ENCODE measurements at places on chromosomes 4 and X.

DNA sequence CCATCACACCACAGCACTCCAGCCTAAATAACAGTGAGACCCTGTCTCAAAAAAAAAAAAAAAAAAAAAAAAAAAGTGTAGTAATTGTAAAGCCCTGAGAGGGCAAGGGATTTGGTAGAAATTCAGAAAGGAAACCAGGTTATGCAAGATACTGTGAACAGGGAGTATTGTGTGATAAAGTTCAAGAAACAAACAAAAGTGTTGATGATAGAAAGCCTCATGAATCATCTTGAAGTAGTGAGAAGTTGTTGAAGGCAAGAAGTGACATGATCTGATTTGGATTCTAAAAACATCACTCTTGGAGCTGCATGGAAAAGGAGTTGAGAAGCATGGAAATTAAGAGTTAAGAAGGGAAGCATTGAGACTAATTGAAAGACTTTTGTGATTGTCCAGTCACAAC is 102.2 kb downstream of the RAP1GDS1 start:
- no peak for DNase-seq

DNA sequence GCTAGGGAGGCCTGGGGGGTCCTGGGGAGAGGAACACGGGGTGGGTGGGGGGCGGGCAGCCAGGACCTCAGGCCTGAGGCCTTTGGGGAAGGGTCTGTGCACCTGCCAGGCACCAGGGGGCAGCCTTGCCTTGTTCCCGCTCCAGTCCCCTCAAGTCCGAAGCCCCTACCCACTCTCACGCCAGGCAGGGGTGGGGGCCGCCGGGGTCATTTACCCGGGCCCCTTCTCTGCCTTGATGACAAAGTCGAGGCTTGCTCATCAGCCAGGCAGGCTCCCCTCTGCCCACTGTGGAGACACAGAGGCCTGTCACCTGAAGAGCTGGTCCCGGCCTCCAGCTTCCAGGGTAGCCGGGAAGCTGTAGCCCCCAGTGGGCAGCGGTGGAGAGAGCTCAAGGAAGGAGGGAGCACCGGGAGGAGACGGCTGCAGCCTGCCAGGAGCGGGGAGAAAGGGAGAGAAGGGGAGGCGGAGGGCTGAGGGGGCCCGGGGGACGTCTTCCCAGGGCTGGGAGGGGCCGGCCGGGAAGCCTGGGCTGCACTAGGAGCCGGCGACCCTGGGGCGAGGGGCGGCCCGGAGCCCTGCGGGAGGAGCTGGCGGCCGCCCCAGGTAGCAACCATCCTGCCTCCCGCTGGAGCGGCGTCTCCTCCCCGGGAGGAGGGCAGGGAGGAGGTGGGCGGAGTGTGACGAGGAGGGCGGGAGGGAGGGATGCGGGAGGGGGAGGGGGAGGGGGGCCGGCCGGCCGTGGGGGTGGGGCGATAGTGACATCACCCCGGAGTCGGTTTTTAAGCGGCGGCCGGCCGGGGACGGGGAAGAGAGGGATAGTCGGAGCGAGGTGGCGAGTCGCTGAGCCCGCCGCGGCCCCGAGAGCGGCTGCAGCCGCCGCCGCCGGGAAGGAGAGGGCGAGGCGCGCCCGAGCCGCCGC is at the start of gene SLC6A8:
TSS of gene SLC6A8 (plus strand) at position 806 of the 919 bp plus-strand sequence. CDS start 649 bp downstream, outside the sequence.
- no peak for DNase-seq

GRCh38 chr4:14269824-14270223 is 642.3 kb upstream of the BOD1L1 start:
- DNase-seq: no peak

DNA sequence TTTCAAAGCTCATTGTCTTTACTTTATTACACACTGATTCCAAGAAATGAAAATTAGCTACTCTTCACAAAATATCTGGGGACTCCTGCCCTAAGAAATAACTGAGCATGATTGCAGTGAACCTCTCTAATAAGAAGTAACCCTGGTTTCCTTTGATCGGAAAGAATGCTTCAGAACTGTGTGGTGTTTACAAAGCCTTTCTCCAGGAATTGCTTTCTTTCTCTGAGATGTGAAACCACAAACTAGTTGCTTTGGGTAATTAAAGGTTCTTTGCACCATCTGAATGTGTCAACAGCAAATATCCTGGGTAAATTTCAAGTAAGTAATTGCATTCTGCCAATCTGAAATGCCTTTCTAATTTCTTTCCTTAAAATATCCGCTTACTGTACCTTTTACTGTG is 292.9 kb upstream of the SLIT2 start:
- no peak for DNase-seq

- DNase-seq: no peak
Measured at GRCh38 chrX:19899217-19899788, 11.9 kb upstream of the SH3KBP1 start.

GRCh38 chrX:4547213-4547836 is 833.9 kb upstream of the PRKX start:
- no peak for DNase-seq

GRCh38 chr4:89438102-89438831 is 130.7 kb upstream of the GPRIN3 start:
- no peak for DNase-seq

GRCh38 chr4:124202099-124202498 is 510.4 kb downstream of the ANKRD50 start:
- DNase-seq: no peak

GRCh38 chr4:26088433-26088928 is 174.5 kb downstream of the SMIM20 start:
- DNase-seq: no peak

- no peak for DNase-seq
Measured at GRCh38 chr4:1042352-1043055, 31.1 kb downstream of the FGFRL1 start.
